ENCODE measurements at places on chromosomes 7 and 10. TPM values are rescaled to one million over a fixed set of nuclear protein-coding genes. Genes with fewer than 3 reads are reported as not detected.

Gene ZPBP
- total RNA-seq = not detected

Gene GPR15LG
- not detected for total RNA-seq

Gene CARD11
- 1.8 TPM for total RNA-seq

Gene CALY
- 0.77 TPM for total RNA-seq

Measured in A549 treated with RU486 at 1 μM for 4 hours (cell line).